ENCODE measurements at places on chromosomes 2 and 18.

GRCh38 chr2:186695081-186695756, 1.4 kb downstream of the FAM171B start:
- no peaks in the 10 kb centered on the region for H3K36me3 ChIP-seq
- H3K27me3 ChIP-seq: peaks cover 45% of the 10 kb centered on the region
- peaks cover 10% of the 10 kb centered on the region for H3K4me1 ChIP-seq
- H3K4me3 ChIP-seq: no peak overlapping the region
- DNase-seq: no peak

GRCh38 chr2:171319164-171319810, 114.5 kb downstream of the METTL8 start:
- H3K4me3 ChIP-seq: peak overlapping the region; percentile 53
- no peaks in the 10 kb centered on the region for H3K27me3 ChIP-seq
- H3K27ac ChIP-seq: peak overlapping the region; percentile 96
- DNase-seq: peak; percentile 78

- no peak overlapping the region for H3K27ac ChIP-seq
- H3K4me3 ChIP-seq: no peak overlapping the region
- no peaks in the 10 kb centered on the region for H3K36me3 ChIP-seq
- H3K4me1 ChIP-seq: peaks cover 52% of the 10 kb centered on the region
- peaks cover 3% of the 10 kb centered on the region for H3K27me3 ChIP-seq
- DNase-seq: no peak
Measured at GRCh38 chr2:109137616-109138015, 8.6 kb downstream of the SH3RF3 start.

DNA sequence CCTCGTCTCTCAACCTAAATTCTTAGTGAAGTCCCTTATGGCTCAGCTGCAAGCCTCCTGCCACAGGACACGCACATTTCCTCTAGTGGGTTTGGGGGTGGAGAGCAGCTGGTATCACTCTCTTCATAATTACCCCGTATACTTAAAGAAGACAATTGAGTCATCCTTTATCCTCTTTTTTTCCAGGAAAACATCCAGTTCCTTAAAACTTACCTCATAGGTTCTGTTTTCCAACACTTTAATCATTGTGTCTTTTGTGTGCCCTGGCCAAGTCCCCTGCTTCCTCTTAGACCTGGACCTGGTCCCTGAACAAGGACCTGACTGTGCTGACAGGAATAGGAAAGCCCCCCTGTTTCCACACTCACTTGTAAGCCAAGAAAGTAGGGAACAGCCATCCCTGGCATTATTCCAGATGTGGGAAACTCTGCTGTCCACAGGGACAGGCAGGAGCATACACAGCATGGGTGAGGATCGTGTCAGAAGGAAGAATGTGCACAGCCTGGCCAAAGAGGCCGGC, 42.3 kb upstream of the MYO1B start:
- H3K4me3 ChIP-seq: peak overlapping the region; percentile 19
- peak overlapping the region; percentile 83 for H3K27ac ChIP-seq
- peaks cover 21% of the 10 kb centered on the region for H3K36me3 ChIP-seq
- peak; percentile 61 for DNase-seq

DNA sequence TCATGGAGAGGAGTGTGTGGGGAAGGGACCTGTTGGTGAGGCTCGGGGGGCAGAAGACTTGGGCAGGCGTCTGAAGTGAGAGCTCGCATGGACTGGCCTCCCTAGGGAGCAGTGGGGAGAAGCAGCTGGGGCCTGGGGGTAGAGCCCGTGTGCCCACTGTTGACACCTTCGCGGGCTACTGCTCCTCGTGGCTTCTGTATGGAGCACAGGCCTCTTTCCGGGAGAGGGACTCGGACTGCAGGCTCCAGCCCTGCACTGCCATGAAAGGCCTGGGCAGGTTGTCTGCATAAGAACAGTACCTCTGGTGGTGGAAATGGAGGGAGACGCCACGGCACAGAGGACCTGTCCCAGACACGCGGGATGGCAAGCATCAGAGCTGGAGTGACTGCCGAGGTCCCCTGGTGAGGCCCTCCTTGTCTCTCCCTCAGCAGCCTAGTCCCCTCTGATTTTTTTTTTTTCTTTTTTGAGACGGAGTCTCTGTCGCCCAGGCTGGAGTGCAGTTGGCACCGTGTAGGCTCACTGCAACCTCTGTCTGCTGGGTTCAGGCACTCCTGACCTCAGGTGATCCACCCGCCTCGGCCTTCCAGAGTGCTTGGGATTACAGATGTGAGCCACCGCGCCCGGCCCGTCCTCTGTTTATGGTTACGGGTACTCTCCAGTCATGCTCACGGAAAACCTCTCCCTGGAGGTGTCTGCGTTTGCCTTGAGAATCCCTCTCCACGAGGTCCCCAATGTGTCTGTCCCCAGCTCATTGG, 44.7 kb upstream of the PTMA start:
- peaks cover 27% of the 10 kb centered on the region for H3K4me1 ChIP-seq
- peak overlapping the region; percentile 95 for H3K27ac ChIP-seq
- H3K36me3 ChIP-seq: peaks cover 5% of the 10 kb centered on the region
- peak overlapping the region; percentile 70 for H3K4me3 ChIP-seq
- no peaks in the 10 kb centered on the region for H3K27me3 ChIP-seq

DNA sequence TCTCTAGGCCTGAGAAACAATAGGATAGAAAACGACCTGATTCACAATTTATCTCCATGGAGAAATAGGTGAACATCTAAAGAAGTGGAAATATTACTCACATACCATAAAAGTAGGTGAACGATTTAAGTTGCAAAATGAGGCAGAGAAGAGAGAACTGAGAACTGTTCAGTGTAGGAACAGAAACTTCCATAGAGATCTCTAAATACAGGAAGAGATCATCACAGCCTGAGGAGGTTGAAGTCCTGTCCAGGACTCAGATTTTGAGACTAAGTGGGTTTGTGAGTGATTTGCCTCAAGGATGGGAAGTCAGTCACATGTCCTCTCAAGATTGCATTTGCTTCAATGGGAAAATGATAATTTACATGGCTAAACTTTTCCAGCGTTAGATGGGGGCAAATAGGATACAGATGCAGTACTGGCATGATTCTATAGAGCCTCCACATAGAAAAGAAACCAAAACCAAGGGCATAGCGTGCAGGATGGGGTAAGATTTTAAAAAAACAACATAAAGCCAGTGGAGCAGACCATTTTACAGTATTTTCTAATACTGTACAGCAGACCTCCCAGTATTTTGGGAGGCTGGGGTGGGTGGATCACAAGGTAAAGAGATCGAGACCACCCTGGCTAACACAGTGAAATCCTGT, 68.8 kb downstream of the MEP1B start:
- peaks cover 19% of the 10 kb centered on the region for H3K27me3 ChIP-seq
- H3K27ac ChIP-seq: no peak overlapping the region
- H3K4me3 ChIP-seq: no peak overlapping the region
- no peaks in the 10 kb centered on the region for H3K36me3 ChIP-seq
- DNase-seq: no peak
- no peaks in the 10 kb centered on the region for H3K4me1 ChIP-seq
